Fibroblast of skin of back (primary cell): ENCODE measurements at places on chromosomes 7 and 10.

- DNase-seq: no peak
Observed at GRCh38 chr10:5564537-5565204, 39.9 kb downstream of the CALML3 start.

DNA sequence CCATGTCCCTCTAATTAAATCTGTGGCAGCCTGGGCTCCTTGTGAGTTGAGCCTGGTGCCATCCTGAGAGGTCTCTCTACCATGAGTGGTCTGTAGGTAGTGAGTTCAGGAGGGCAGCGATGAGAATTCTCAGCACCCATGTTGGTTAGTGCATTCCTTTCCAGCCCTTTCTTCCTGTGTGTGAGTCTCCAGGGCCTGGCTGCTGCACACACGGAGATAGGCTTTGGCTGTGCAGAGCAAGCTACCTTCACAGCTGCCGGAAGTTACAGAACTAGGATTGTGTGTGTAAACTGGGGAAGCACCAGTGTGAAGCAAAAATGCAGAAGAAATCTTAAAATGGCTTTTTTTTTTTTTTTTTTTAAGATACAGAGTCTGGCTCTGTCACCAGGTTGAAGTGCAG lies 358.6 kb downstream of the PAXIP1 start:
- DNase-seq: no peak

GRCh38 chr7:13826752-13827151 lies 162.7 kb downstream of the ETV1 start:
- DNase-seq: no peak

DNA sequence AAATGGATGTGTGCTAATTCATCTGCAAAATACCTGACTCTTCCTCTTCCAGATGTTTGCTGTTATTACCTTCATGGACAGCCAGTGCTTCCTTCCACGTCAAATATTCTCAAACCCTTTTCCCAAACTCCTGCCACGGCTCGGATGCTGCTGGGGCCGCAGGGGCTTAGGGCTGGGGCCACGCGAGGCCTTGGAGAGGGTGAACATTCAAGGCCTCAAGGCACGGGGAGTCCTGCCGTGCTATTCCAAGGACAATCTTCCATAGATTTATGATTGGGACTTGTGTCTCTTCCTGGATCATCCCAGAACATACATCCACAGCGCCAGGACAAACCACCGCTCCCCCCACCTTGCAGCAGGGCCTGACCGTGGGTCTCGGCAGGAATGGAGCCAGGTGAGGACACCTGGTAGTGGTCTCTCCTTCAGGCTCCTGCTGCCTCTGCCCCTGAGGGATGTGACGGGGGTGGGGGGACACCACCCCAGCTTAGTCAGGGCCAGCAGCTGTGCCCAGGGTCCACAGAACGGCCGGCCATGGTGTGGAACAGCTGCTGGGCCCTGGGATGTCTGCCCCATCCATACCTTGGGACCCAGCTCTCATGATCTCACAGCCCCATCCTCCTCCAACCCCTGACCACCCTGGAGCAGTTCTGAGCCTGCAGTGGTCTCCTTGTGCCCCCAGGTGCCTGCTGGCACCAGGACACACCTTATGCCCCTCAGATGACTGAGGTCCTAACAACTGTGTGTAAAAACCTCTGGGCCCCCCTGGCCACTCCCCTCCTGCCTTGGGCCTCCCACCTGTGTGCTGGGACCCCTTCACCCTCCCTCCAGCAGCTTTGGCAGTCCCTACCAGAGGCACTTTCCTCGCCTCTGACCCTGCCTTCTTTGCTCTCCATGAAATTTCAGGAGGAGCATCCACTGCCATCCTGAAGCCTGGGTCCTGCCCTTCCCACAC lies 16.7 kb downstream of the VIPR2 start:
- DNase-seq: no peak

DNA sequence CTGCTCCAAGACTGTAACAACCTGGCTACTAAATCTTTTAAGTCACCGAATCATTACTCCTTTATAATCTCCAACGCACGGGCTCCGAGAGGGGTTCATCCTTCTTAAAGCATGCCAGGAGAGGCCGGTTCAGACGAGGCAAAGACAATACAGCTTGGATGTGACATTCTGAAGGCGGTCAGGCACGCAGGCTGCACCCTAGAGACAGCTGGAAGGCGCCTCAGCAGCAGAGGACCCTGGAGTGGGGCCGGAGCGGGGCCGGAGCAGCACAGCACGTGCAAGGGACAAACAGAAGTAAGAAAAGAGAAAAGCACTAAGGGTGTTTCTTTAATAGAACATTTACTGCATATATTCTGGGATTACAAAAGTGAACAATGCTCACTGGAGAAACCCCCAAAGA lies 97.8 kb upstream of the PPP2R2D start:
- DNase-seq: no peak

DNA sequence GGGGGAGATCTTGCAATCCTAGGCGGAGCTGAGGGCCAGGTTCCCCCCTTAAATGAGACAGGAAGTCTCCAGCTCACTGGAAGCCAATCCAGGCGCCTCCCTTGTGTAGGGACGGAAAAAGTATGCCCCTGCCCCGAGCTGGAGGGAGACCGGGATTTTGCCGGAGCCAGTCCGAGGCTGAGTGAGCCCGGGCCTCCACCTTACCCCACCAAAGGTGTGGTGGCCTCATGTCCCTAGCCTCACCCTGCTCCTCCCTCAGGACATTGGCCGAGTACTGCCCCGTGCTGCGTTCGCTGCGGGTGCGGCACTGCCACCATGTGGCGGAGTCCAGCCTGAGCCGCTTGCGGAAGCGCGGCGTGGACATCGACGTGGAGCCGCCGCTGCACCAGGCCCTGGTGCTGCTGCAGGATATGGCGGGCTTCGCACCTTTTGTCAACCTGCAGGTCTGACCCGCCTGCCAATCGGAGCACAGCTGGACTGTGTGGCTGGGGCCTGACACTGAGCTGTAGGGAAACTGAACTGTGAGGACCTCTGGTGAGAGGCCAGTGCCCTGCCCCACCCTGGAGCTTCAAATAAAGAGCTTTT lies 2.0 kb downstream of the FBXL15 start:
- peak; percentile 65 for DNase-seq

DNA sequence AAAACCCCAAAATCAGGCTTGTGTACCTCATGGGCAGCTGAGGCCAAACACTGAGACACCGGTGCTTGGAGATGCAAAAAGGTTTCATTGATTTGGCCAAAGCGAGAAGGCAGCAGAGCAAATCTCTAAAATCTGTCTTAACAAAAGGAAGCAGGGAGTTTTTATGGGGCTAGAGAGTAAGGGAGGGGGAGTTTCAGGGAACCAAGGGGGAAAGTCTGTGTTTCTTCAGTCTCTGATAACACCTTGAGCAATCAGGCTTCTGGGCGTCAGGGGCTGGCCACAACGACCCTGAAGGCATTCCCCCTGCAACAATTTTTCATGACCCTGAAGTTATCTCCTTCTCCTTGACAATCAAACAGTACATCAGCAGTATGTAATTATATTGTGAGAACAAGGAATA lies 2.7 kb upstream of the ZNF786 start:
- no peak for DNase-seq

- peak; percentile 80 for DNase-seq
Observed at GRCh38 chr7:145909991-145910513, 206.5 kb upstream of the CNTNAP2 start.

GRCh38 chr7:8063706-8064297 lies 95.2 kb downstream of the GLCCI1 start:
- DNase-seq: peak; percentile 38

- no peak for DNase-seq
Observed at GRCh38 chr7:158074896-158075632, 512.6 kb downstream of the PTPRN2 start.

DNA sequence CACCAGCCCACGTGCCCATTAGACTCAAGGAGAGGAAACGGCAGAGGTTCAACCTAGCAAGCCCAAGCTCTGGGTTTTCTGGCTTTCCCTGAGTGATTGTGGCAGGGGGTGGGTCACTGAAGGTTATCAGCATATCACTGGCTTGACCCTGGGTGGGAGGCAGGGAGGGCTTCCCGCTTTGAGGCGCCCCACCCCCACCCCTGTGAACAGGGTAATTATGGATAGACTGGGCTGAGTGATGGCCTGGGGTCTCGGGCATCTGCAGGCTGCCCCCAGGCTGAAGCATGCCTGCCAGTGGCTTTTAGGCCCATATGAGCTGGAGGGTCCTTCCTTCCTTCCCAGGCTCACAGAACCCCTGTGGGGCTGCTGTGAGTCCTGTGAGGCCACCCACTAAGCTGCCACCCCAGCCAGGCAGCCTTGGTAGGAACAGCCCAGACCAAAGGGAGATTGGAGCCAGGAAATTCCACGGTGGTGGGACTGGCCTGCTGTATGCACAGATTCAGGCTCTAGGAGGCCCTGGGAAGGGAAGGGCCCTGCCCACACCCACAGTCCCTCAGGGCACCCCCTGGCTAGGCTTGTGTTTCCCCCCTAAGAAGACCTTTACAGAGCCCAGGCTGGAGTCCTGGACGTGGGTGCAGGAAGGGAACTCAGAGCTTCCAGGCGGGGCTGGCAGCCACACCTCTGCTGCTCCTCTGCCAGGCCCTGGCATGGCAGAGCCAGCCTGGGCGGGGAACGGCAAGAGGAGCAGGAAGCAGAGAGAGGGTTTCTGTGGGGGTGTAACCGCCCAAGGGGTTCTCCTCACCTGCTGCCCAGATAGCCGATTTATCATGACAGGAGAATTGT lies 33.1 kb downstream of the GPRIN2 start:
- DNase-seq: peak; percentile 80

- no peak for DNase-seq
Observed at GRCh38 chr7:69772718-69773436, 174.6 kb downstream of the AUTS2 start.

GRCh38 chr10:28587970-28588290 lies 55.0 kb downstream of the WAC start:
- DNase-seq: no peak

- DNase-seq: peak; percentile 25
Observed at GRCh38 chr10:5888843-5889623, 660 bp downstream of the ANKRD16 start.

GRCh38 chr7:64463636-64464375 lies 99.1 kb downstream of the ZNF680 start:
- DNase-seq: peak; percentile 11

DNA sequence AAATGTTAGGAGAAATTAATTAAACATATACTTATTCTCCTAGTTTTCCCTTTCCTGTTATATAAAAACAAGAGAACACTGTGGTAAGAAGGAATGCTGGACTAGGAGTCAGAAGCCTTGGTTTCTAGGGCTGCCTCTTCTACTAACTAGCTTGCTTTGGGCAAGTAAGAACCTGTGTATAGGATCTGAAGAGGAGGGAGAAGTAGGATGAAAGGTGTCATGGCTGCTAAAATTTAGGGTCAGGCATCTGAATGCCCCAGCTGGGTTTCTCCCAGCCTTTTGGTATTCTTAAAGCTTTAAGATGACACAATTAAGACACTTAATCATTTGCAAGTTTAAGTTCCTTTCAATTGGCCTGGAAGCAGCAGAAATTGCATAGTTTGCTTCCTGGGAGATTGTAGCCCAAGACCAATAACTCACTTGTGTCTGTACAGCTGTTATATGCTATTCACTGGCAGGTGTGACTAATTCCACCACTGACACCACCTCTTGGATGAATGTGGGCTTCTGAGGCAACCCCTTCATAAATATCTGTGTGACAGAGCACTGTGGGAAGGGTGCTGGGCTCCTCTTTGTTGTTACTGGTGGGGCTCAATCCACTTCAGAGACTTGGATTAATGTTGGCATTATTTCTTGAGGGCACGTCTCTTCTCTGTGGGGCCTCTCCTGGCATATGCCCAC lies 137.2 kb downstream of the LRMDA start:
- no peak for DNase-seq

DNA sequence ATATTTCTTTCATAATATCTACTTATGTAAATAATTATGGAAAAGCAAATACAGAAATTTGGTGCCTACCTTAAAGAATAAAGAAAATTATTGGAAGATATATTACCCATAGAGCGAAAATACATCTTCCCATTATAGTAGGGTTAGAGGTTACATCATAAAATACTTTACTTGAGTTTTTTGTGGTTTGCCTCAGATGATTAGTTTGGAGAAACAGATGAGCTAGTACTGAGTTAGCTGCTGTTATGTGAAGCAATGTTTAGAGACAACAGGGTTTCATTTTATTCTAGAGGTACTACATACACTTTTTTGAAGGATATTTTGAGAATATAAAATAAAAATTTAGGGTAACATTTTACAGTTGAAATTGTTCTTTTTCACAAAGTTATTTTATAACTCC lies 2.9 kb upstream of the MLLT10 start:
- peak; percentile 46 for DNase-seq

DNA sequence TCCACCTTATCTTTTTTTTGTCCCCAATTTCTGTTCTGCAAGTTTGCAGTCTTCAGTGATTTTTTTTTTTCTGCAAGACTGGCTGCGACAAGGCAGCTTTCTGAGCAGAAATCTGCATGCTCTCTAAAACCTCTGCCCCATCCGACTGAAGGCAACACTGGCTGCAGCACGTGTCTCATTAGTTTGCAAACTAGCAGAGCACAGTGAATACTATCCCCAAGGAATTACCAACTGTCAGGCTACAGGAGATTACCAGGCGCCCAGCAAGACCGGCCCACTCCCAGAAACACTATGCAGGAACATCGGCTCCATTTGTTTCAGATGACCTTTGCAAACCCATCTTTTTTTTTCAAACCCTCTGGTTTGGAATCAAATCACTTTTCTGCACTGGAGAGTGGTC lies 538.8 kb downstream of the SORCS1 start:
- no peak for DNase-seq

DNA sequence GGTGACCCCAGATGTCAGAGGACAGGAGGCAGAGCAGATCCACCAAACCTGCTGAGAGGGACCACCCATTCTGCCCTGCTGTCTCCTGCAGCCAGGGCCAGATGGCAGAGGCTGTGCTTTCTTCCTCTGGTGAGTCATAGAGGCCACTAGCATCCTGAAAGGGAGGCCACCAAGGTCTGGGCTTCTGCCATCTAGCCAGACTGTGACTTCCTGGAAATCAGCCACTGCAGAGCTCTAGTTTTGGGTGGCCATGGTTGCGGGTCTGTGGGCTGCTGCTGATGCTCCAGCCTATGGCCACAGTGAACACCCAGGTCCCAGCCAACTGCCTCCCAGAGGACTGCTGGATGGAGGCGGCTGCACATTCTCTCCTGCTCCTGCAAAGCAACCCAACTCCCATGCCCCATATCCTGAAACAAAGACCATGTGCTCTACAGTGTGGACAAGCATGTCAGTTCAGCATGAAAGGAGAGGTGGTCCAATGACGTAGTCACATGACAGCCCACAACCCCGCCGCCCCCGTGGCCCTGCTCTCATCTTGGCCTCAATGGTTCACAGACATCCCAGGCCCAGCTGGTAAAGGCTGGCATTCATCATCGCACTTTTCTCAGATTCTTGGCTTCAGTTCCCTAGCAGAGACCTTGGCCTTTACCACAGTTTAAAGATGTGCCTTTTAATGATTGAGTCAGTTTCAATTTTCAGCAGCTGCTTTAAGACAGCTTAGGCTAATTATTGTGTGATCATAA lies 73.9 kb upstream of the CXCL12 start:
- no peak for DNase-seq

- peak; percentile 35 for DNase-seq
Observed at GRCh38 chr7:35820858-35821257, 20.0 kb downstream of the SEPTIN7 start.

DNA sequence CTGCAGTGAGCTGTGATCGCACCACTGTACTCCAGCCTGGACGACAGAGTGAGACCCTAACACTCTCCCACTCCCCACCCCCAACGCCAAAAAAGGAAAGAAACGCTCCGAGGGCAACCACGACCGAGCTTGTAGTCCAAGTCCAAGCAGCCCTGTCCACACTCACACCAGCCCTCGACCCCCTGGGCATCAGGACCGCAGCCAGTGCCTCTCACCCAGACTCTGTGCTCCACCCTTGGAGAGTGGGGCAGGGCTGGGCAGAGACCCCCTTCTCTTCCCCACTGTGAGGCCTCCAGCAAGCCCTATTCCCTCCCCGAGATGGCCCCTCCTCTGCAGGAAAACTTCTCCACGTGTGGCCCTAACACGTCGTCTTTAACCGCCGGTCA lies 82.6 kb downstream of the FOXL3 start:
- no peak for DNase-seq
